ENCODE measurements at places on chromosomes 5 and 9.

DNA sequence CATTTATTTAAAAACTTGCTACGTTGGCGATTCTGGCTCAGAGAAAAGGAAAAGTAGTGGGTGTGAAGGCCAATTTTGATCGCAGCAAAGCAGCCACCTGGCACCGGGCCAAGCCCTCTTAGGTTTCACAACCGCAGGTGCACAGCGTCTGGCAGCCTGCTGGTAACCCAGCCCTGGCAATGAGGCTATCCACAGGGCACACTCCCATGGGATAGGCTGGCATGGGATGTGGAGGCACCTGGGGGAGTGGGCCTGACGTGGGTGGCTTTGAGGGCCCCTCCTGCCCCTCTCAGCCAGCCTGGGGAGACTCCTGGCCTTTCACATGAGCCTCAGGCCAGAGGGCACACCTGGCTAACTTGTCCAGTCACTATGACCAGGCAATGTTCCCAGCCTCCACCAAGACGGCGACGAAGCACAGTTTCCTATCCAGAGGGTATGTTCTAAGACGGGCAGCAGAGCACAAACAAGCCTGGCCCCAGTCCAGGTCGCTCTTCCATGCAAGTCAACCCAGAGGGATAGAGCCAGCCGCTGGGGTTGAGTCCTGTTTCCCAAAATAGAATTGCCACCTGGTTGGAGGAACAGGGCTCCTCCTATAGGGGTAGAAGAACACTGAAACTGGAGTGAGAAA lies 19.0 kb downstream of the CMBL start:
- peak; percentile 66 for DNase-seq

DNA sequence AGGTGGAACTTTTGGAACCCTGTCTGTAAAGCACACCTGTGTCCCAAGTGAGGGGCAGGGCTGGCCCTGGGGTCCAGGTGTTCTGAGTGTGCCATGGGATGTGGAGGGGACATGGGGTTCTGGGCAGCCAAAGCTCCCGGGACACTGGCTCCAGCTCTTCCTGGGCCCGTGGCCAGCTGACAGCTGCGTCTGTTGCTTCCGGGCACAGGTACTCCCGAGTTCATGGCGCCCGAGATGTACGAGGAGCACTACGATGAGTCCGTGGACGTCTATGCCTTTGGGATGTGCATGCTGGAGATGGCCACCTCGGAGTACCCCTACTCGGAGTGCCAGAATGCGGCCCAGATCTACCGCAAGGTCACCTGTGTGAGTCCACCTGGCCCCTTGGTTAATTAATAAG lies 50.7 kb downstream of the WNK2 start:
- DNase-seq, result no peak

DNA sequence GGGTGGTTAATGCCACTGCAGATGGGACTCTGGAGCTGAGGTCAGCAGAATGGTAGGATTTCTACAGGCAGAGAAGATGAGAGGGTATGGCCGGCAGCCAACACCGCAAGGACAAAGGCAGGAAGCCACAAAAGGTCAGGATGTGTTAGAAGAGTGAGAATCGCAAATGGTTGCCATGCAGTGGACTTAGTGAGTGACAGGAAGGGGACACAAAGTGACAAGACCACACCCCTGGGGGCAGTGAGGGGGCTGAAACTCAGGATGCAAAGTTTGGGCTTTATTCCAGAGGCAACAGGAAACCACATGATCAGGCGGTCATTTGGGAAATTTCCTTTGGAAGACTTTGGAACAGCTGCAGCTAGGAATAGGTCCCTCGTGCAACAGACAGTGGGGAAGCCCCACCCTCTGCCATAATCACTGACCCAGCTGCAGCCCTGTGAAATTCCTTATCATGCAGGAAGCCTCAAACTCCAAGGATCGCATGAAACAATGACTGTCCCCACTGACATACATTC lies 14.2 kb upstream of the CCDC180 start:
- DNase-seq, result no peak

GRCh38 chr5:179302499-179303185 lies 42.6 kb downstream of the ADAMTS2 start:
- DNase-seq, result no peak

- DNase-seq, result no peak
Measured at GRCh38 chr5:122297587-122298298, 14.3 kb upstream of the SNCAIP start.

- no peak for DNase-seq
Measured at GRCh38 chr9:87862536-87863268, 20.0 kb upstream of the SPATA31E1 start.

GRCh38 chr9:36170531-36170930 lies 1.3 kb downstream of the CCIN start:
- DNase-seq, result no peak

GRCh38 chr5:75993183-75993582 lies 90.0 kb upstream of the SV2C start:
- no peak for DNase-seq

- DNase-seq, result no peak
Measured at GRCh38 chr5:132667309-132667708, 6.5 kb upstream of the IL4 start.

DNA sequence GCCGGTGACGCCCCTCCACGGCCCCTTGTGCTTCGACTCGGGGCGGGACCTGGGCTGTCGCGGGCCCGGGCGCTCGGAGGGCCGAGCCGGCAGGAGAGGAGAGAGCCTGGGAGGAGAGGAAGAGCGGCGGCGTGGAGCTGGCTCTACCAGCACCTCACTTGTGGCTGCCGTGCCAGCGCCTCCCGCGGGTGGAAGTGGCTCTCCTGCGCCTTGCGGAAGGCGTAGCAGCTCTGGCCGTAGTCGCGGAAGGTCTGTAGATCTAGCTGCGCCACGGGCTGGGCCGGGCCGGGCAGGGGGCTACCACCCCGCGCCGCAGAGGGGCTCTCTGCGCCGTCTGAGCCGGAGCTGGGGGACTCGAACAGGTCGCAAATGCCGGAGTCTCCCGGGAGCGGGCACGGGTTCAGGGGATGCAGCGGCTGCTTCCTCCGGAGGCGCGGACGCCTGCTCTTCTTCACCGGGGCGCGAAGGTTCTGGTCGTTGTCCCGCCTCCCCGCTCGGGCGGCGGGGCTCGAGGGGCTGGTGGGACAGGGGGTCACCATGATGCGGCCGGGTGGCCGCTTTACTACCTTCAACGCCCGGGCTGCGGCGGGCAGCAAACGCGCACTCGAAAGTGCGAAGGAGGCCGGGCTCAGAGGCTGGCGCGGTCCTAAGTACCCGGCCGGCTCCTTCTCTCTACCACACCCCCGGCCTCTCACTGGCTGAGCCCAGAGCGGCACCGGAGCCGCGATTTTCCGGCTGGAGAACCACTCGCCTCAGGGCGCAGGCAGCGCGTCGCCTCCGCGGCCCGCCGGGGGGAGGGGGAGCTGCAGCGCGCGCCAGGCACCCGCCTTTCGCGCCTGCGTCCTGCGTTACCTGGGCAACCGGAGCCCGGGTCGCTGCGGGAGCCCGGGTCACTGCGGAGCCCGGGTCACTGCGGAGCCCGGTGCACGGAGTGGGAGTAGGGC lies at the start of gene CCNO:
Gene CCNO, minus strand, starts transcription at position 624 of the 944 bp plus-strand sequence. Its CDS starts 85 bp downstream, at position 539.
- peak; percentile 82 for DNase-seq

DNA sequence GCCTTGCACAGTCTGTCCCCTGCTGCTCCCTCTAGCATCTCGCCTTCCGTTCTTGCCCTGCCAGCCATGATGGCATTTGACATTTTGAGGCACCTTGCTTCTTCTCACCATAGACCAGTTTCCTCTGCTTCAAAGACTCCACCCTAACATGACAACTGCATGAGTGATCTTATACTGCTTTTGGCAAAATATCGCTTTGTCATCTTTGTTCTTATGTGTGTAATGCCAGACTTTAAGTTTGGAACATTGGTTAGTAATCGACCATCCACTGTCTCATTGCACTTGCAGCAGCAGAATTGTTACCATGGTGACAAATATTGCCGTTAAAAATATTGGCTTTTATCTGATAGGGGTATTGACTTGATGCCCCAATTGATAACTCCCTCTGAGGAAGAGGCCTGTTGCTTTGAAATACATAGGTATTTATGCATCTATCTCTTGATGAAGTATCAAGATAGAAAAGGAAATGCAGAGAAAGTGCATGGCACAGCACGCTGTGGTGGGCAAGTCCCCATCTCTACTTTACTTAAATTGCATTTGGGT lies 6.8 kb downstream of the GARIN3 start:
- no peak for DNase-seq

- peak; percentile 61 for DNase-seq
Measured at GRCh38 chr9:105205787-105206495, 38.5 kb upstream of the SLC44A1 start.

- DNase-seq, result no peak
Measured at GRCh38 chr5:5983261-5983980, 394.9 kb downstream of the MED10 start.

GRCh38 chr5:112366987-112367386 lies 52.1 kb downstream of the EPB41L4A start:
- peak; percentile 31 for DNase-seq

GRCh38 chr9:127209220-127209619 lies 55.4 kb upstream of the GARNL3 start:
- no peak for DNase-seq

GRCh38 chr9:82681809-82682208 lies 381.1 kb downstream of the RASEF start:
- no peak for DNase-seq

DNA sequence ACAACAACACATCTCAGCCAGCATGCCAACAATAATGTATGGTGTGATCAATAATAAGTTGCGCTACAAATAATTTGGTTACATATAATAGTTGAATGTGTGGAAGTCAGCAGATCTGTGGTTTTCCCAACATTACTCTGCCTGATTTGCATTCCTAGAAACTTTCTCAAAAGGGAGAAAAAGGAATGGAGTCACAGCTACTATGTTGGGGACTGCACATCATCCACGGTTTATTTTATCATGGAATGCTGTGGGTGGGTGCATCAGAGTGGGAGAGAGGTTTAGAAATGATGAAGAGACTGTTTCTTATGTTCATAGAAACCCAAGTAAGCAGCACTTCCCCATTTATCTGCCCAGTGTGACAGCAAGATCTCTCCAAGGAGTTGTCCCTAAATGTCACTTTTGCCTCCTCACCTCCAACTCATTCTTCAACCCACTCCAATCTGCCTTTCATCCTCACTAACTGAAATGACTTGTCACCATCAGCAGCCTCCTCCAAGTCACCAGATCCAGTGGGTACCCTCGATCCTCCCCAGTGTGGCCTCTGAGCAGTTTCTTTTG lies 2.8 kb upstream of the SPOCK1 start:
- DNase-seq, result no peak

DNA sequence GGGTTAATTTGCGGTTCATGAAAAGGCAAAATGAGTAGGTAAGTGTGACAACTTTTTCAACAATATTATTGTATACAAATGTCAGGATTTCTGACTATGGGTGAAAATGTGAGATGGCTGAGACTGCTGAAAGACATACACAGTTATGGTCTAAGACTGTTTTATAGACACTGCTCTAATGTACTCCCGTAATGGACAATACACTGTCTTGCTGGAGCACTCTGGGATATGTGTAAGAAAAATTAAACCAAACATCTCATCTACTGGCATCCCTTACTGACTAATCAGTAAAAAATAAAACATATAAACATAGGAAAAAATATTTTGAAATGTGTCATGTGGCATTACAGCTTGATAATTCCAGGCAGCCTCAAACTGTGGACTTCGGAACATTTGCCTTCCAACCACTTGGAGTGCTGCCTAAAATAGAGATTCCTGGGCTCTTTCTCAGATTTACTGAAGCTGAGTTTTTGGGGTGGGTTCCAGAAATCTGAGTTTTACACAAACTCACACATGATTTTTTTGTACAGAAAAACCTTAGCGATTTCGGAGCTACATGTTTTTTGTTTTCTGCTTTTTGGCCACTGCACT lies 233.9 kb upstream of the TBCA start:
- no peak for DNase-seq

GRCh38 chr9:16406526-16407225 lies 463.8 kb downstream of the BNC2 start:
- DNase-seq, result no peak

GRCh38 chr5:139277171-139277570 lies 16.4 kb upstream of the MATR3 start:
- no peak for DNase-seq

DNA sequence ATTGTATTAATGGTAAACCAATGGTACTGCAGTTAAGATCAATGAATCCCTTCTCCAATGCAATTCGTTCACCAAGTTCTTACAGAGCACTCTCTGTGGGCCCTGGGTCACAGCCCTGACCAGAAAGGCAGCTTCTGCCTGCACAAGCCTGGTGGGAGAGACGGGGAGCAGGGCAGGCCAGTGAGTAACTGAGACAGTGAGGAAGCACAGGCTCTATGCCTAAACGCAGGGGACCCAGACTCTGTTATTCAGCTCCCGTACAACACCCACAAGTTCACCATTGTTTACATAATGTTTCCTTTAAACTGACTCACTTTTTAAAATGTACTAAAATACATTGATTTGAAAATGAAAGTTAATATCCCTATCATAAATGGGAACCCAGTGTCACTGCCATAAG lies 40.5 kb upstream of the CTSL start:
- DNase-seq, result no peak

GRCh38 chr5:164303646-164304215 lies 798.3 kb downstream of the MAT2B start:
- DNase-seq, result no peak

GRCh38 chr9:134271338-134272301 lies 54.6 kb upstream of the RXRA start:
- DNase-seq, result no peak

DNA sequence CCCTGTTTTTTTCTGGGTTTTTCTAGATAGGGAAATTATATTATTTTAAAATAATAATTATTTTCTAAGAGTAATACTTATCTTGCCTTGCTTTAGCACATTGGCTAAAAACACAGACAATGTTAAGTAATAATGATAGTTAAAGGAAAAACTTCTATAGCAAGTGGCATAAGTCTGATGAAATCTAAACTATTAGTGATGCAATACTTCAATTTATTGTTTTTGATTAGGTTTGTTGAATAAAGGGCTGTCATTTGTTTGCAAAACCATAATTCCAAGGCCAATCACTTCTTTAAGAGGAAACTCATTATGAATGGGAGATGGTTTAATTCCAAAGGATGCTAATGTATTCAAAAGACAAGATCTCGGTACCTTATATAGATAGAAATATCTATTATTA lies 293.8 kb upstream of the FBXL7 start:
- no peak for DNase-seq

- DNase-seq, result no peak
Measured at GRCh38 chr5:114391321-114391720, 29.5 kb downstream of the KCNN2 start.

DNA sequence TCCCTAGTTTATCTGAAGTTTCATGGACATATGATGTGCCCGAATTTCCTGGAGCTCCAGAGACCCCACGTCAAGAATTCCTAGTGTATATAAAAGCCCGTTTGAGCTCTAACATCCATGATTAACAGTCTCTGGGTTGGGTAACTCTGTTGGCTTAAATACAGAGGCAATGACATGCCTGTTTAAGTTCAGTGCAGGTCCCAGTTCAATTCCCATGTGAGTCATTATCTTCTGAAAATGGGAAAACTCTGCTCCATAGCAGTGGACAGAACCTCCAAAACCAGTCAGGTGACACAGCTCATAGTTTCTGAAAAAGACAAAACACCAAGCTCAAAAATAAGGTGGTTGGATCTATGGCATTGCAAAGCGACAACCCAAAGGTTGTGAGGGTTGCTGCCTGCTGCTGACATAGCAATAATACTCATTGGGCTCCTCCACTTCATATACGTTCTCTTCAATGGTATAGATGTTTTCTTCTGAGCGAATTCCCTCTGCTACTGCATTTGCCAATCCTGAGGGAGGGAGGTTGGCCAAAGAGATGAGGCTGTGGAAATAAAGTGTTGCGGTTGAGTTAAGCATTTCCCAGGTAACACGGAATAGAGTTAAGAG lies 22.0 kb downstream of the HAVCR2 start:
- DNase-seq, result no peak

All from mucosa of gallbladder (tissue), 1 donor.